ENCODE measurements at places on chromosomes 5 and 9.

DNA sequence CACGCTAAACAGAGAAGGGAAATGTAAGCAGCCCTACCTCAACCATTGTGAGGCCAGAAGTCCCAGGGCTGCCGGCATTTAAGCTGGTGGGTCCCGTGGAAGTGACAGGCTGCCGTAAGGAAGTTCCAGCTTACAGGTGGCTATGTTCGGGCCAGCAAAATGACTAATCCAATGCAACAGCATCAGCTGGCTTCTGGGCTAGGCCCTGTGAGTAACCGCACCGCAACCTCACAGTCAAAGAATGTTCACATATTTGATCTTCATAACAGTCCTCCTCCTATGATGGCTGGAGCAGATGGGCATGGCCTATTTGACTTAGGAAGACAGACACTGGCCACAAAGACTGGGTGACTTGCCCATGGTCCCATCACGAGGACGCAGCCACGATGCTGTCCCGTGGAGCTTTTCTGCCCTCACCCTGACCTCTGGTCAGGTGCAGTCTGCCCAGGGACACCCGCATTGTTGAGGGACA, 88.2 kb downstream of the LIFR start:
- DNase-seq, result no peak

DNA sequence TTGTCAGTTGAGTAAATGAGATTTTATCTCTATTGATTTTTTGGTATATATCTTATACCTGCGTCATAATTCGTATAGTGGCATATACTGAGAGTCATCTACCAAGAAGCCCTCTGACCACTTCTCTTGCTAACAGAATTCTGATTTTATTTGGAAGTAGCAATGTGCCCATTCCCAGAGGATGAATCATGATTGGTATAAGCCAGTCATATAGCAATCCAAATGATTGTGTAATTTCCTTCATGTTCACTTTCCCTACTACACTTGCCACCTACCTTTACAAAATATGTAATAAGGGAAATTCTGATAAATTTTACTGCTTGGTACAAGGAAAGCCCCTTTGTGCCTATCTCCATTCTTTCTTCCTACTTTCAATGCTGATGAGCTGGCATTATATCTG, 16.1 kb upstream of the ZNF462 start:
- no peak for DNase-seq

GRCh38 chr9:114694719-114695269, 12.8 kb upstream of the TEX48 start:
- no peak for DNase-seq

- no peak for DNase-seq
Measured at GRCh38 chr9:134626571-134627416, 14.8 kb upstream of the COL5A1 start.

- no peak for DNase-seq
Measured at GRCh38 chr5:168337361-168337760, 45.9 kb downstream of the WWC1 start.

DNA sequence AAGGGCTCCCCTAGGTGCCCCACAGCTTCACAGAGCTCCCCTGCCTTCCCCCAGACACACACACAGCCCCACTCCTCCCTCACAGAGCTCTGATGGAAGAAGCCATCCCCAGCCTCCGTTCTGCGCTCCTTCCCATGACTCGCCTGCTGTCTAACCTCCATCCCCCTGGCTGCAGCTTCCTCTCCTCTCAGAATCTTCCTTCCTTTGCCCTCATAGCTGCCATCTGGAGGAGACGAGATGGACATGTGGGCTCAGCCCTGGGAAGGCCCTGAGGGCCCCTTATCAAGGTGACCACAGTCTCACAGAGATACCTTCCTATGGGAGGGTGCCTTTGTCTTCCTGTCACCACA, 94.3 kb downstream of the PCDH1 start:
- DNase-seq, result no peak

DNA sequence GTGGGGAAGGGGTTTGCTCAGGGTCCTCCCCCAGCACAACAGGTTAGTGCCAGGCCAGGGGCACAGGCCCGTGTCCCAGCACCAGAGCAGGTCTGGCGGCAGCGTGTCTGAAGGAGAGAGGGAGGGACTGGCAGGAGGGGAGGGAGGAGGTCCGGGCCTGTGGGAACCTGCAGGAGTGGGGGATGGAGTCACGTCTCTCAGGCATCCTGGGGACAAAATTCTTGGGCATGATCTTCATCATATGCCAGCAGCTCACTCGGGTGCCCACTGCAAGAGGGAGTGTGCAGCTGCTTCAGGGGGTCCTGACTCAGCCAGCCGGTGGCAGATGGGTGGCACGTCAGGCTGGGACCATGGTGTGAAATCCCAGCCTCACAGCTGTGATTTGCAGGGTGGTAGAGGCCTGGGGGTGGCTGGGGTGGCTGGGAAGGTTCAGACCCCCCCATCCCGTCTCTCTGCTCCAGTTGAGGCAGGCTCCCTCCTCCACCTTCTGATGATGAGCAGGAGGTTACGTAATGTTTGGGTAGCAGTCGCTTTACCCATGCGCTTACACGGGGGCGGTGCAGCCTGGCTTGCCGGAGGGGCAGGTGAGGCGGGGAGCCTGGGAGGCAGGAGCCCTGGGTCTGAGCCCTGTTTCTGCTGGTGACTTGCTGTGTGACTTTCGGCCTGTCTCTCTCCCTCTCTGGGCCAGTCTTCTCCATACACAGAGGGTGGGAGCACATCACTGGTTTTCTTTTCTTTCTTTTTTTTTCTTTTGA, 40.5 kb downstream of the NCS1 start:
- DNase-seq, result no peak
